ENCODE measurements at places on chromosomes 1 and 21.

DNA sequence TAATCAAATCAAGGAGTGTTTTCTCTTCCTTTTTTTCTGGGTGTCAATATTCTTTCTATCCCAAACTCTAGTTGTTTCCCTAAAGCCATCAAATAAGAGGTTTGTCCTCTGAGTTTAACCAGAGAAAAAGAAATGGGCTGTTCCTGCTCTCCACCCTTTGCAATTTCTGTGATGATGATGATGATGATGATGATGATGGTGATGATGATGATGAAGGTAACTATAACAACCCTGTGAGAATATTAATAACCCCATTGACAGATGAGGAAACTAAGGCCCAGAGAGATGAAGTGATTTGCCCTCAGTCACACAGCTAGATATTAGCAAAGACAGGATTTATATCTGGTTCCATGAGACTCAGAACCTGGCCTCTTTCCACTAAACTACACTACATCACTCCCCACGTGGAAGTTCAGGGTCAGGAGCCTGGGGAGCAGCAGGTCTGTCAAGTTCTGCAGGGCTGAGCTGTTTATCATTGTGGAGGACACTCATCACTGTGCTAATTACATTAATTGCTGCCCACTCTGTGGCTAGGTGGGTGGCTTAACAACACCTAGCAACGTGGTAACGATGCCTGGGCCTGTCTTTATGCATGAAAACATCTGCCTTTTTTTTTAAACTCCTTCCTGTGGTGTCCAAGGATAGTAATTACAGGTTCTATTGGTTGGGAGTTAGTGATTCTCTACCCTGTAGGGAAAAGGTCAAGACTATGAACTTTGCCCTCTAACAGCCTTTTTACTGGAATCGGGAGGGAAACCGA lies 19.0 kb upstream of the JUN start:
- no peak for DNase-seq

- peak; percentile 46 for DNase-seq
Measured at GRCh38 chr1:78617615-78618026, 2.6 kb upstream of the IFI44L start.

- no peak for DNase-seq
Measured at GRCh38 chr21:41142051-41142795, 25.7 kb upstream of the BACE2 start.

DNA sequence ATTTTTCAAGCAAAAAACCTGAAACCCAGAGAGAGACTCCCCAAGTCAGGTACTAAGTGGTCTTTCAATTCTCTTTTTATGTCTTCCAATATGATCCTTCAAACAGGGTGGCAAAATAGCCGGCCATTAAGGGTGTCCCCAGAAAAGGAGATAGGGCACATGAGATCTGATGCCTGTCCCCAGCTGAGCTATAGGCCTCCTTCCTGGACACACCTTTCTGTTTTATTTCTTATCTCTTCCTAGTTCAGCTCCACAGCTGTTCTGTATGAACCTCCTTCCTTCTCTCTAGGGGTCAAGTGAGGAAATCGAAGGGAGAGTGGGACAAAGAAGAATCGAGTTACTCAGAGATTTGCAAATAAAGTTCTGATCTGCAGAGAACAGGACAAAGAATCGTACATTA lies 112.4 kb upstream of the ATP1A1 start:
- no peak for DNase-seq

GRCh38 chr21:38771536-38771935 lies 34.2 kb upstream of the ETS2 start:
- DNase-seq, result no peak

- DNase-seq, result no peak
Measured at GRCh38 chr1:119773711-119774241, 5.1 kb upstream of the HMGCS2 start.

GRCh38 chr1:90706437-90707362 lies 10.4 kb downstream of the BARHL2 start:
- DNase-seq, result no peak

- no peak for DNase-seq
Measured at GRCh38 chr1:204487256-204487615, 7.4 kb downstream of the PIK3C2B start.

DNA sequence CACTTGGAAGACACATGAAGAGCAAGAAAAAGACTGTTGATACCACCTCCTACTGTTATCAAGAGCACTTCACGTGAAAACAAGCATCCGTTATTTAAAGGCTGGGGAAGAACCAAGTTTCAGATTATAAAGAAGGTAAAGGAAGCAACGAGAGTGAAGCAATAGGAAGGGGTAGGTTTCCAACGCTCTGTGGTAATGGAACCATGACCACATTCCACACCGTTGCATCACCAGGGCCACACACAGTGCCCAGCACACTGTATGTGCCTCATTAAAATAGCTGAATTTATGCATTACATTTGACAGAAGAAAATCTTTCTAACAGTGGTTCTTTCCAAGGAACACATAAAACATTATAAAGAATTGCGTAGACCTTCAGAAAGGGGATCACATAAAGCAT lies 435.8 kb downstream of the MRPL39 start:
- no peak for DNase-seq

DNA sequence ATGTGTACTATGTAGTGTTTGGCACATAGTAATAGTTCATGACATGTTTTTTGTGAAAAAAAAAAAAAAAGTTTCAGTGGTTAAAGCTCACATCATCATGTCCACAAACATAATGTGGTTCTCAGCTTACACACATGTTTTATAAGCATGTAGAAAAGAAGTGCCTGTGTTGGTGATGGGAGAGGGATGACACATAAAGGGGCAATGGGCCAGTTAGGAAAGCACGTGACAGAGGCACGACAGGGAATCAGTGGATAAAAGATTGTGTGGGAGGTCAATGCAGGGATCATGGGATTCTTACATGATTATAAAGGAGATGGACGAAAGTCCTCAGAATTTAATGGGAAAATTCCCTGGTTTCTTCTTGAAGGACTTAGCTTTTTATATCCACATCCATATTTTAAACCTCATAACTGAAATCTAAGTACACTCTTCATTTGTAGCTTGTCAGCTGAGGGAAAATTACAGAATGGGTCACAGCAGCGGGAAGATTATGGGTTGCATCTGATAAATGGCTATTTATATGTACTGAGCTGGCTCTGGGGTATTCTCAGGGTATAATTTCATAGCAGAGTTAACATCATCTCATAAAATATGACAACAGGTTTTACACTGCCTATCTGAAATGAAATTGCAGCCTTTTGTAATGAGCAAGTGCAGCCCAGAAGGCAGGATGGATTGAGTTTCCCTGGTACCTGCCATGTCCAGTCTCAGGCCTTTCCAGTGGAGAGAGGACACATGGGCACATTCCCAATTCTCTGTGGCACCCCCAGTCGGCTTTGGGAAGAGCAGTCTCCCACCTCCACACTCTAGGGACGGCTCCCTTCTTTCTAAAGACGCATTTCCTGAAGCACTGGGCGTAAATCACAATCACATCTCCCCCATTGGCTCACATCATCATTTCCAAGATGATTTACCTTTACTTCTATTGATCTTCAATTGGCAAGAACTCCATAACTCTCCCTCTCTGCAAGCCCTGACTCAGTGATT lies 42.3 kb upstream of the NHLH2 start:
- no peak for DNase-seq

GRCh38 chr1:47416319-47417169 lies 459 bp downstream of the FOXE3 start:
- DNase-seq, result peak; percentile 17

GRCh38 chr1:205668951-205669340 lies 11.4 kb downstream of the SLC45A3 start:
- DNase-seq, result peak; percentile 19

GRCh38 chr1:99560207-99561040 lies 85.5 kb upstream of the PALMD start:
- DNase-seq, result no peak

- DNase-seq, result no peak
Measured at GRCh38 chr1:232547938-232548484, 81.9 kb downstream of the SIPA1L2 start.

DNA sequence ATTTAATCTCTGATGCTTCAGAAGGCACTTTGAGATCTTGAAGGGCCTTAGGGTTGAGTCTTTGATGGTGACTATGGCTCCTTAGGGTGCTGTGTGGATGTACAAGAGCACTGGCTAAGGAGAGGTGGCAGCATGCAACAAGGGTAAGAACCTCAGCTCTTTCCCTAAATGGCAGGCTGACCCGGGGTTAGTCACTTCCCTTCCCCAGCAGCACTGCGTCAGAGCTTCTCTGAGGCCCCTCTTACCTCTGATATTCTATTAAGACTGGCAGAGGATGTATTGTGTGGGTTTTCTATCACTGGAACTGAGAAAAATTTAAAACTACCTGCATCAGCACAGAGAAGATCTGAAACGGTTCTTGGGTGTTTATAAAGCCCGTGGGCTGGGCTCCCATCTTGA lies 11.8 kb downstream of the C1orf116 start:
- DNase-seq, result no peak

DNA sequence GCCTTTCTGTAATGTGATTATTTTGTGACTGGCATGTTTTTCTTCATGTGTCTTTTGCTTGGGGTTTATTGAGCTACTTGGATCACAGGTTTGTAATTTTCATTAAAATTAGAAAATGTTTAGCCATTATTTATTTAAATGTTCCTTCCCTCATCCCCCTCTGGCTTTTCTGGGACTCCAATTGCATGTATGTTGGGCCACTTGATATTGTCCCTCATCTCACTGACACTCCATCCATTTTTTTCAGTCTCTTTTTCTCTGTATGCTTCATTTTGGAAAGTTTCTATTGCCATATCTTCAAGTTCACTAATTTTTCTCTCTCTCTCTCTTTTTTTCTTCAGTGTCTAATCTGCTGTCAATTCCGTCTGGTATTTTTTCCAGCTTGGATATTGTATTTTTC lies 390.1 kb downstream of the PRDM2 start:
- no peak for DNase-seq

DNA sequence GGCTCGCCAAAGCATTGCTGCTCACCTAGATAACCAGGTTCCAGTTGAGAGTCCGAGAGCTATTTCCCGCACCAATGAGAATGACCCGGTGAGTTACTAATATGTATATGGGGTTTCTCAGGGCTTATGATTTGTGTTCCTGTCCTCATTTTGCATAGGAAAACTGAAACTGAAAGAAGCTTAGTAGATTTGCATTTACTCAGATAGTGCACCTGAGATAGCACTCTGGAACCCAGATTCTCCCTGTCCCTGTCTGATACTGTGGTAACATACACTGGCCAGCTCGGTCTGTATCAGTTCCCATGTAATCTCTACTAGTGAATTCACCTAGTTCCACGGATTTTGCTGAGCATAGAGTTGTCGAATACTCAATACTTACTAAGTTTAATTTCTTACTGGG lies 28.1 kb downstream of the DAP3 start:
- DNase-seq, result no peak

GRCh38 chr1:229815961-229816360 lies 189.9 kb downstream of the URB2 start:
- no peak for DNase-seq

DNA sequence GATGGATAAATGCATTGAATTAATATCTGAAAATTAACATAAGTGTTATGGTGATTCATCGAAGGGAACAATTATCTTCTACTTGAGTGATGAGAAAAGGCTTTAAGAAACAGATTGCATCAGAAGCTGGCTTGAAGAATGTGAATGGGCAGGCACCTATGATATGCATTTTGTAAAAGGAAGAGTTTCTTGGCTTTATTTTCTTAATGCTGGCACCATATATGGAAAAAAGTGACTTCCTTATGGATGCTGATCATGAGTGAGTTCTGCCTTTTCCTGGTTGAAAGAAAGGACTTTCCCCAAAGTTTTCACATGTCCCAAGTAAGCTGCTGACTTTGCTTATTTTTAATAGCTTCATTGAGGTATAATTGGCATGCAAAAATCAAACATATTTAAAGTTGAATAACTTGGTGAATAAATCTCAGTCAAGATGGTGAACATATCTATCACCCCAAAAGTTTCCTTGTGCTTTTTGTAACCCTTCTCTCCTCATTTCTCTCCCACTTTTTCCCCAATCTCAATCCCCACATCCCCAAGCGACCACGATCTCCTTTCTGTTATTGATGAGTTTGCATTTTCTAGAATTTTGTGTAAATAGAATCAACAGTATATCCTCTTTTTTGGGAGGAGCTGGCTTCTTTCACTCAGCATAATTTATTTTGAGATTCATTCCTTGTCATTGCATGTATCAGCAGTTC lies 74.2 kb downstream of the SPATA46 start:
- DNase-seq, result no peak

GRCh38 chr1:185670187-185670627 lies 64.0 kb upstream of the HMCN1 start:
- DNase-seq, result no peak

DNA sequence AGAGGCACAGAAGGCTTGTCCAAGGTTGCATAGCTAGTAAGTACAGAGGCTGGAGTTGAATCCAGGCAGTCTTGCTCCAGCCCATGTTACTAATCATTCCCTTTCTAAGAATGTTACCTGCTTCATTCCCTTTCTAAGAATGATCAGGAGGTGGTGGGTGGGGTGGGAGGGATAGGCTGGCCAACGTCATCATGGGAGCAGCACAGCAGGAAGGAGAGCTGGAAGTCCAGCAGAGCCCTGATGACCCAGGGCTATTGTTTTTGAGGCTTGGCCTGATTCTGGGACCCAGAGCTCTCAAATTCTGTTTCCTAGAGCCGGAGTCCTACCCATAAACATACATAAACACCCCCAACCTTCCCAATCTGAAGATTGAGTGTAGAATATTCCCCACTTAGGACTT lies 11.8 kb upstream of the CSF1 start:
- no peak for DNase-seq

GRCh38 chr1:220885971-220886370 lies 6.7 kb downstream of the HLX start:
- DNase-seq, result no peak

- DNase-seq, result peak; percentile 47
Measured at GRCh38 chr1:46131712-46132528, 509 bp downstream of the PIK3R3 start.

- DNase-seq, result no peak
Measured at GRCh38 chr1:56569661-56570060, 9.7 kb downstream of the PLPP3 start.

- no peak for DNase-seq
Measured at GRCh38 chr21:35614396-35614921, 445.9 kb downstream of the SETD4 start.

- DNase-seq, result no peak
Measured at GRCh38 chr1:170790651-170791071, 126.7 kb downstream of the PRRX1 start.

GRCh38 chr1:222247081-222247480 lies 300.8 kb downstream of the HHIPL2 start:
- DNase-seq, result no peak

DNA sequence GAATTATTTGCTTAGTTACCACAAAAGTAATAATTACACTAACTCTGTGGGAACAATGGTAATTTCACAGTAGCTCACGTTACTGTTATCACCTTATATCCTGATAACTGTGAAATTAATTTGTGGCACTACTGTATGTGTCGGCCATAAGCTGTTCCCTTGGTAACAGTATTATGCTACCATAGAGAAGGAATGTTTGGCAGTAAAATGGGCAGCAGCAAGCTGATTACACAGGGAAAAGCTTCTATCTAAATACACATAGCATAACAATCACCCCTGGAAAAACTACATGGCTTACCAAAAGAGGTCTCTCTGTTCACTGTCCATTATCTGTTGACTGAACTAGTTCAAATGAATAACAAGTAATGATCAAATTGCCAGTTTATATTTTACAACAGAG lies 124.1 kb downstream of the DPYD start:
- no peak for DNase-seq

All from mucosa of descending colon (tissue), 3 donors.